ENCODE measurements at places on chromosomes 2 and 18. TPM values are rescaled to one million over a fixed set of nuclear protein-coding genes. Genes with fewer than 3 reads are reported as not detected.

The UGT1A9 gene
- not detected for total RNA-seq

The TGIF1 gene
- 150 TPM for total RNA-seq

The RFX8 gene
- total RNA-seq = 7.6 TPM

DNA sequence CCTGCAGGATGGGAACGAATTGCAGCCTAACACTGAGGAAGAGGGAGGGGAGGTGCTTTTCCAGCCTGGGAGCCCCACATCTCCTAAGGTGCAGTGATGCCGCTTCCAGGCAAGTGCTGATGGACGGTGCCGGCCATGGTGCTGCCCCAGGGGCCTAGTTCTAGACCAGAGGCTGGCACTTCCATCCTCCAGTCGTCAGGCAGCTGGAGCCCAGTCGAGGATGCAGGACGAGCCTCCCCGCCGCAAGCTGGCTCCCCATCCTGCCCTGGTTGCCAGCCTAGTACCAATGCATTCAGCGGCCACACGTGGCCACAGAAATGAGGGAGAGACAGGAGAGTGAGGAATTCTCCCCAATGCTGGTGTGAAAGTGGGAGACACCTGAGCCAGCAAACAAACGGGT lies 413.5 kb downstream of the ZNF516 start:
- H3K4me1 ChIP-seq = no peaks in the 10 kb centered on the region
- H3K4me3 ChIP-seq = no peak overlapping the region

GRCh38 chr2:218878926-218879761 lies 1.5 kb upstream of the WNT10A start:
- H3K4me3 ChIP-seq = no peak overlapping the region
- DNase-seq = no peak
- no peaks in the 10 kb centered on the region for H3K4me1 ChIP-seq
- no peak overlapping the region for H3K27ac ChIP-seq
- no peaks in the 10 kb centered on the region for H3K36me3 ChIP-seq

DNA sequence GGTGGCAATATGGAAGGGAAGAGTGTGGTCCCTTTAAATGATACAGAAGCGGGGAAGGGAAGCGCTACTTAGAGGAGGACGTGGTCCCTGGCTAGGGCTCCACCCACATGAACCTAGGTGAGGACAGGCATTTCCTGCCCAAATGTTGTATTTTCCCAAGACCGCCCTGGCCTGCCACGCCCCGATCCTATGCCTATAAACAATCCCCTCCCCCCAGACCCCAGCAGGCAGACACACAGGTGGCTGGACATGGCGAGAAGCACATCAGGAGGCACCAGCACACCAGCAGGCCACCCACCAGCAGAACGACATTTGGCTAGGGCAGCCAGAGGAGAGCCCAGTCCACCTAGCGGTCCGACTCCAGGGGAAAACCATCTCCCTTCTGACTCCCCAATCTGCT lies 47.2 kb downstream of the METTL8 start:
- H3K36me3 ChIP-seq = no peaks in the 10 kb centered on the region
- no peaks in the 10 kb centered on the region for H3K27me3 ChIP-seq
- H3K27ac ChIP-seq = no peak overlapping the region
- DNase-seq = no peak
- H3K4me3 ChIP-seq = no peak overlapping the region
- H3K4me1 ChIP-seq = peaks cover 17% of the 10 kb centered on the region

The ALLC gene
- total RNA-seq = not detected

DNA sequence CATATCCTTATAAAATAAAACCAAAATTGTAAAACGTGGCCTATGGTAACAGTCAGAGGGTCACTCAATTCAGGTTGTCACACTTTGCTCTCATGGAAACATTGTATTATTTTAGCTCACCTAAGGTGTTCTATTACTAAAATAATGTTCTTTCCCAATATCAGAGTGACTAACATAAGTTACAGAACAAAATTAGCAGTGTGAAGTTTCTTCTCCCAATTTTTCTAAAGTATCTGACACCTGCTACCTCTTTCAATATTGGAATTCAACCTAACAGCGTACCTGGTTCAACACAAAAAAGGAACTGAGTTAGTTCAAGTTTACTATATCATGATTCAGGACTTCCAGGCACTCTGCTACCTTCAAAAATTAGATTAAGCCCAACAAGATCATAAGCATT lies 190.4 kb downstream of the ZEB2 start:
- H3K27me3 ChIP-seq = no peaks in the 10 kb centered on the region
- no peak overlapping the region for H3K4me3 ChIP-seq
- H3K36me3 ChIP-seq = no peaks in the 10 kb centered on the region
- no peak overlapping the region for H3K27ac ChIP-seq
- no peak for DNase-seq

The SERPINB5 gene
- not detected for total RNA-seq

- H3K27ac ChIP-seq = no peak overlapping the region
- no peaks in the 10 kb centered on the region for H3K36me3 ChIP-seq
- H3K4me1 ChIP-seq = no peaks in the 10 kb centered on the region
- no peaks in the 10 kb centered on the region for H3K27me3 ChIP-seq
Observed at GRCh38 chr18:62018759-62019041, 125.9 kb upstream of the RNF152 start.
